ENCODE measurements at places on chromosomes 6 and 20.

GRCh38 chr6:89144354-89144906 is 1.4 kb upstream of the PM20D2 start:
- no peak for DNase-seq

GRCh38 chr6:93735099-93735498 is 315.7 kb upstream of the EPHA7 start:
- DNase-seq = no peak

DNA sequence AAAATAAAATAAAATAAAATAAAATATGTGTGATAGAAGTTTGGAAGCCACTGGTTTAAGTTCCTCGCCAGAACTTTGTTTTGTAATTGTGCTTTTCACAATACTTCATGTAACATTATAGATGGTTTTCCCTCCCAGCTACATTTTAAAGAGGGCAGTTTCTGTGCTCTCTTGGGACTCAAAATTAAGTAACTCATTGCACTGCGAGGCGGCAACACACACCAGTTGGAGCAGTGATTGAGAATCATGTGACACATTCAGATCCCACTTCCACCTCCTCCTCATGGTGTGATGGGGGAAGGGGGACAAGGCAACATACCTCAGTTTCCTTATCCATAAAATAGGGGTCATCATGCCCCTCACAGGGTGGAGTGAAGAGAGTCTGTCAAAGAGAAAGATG is 7.5 kb downstream of the C2 start:
- no peak for DNase-seq

GRCh38 chr20:13494019-13494418 is 144.7 kb downstream of the TASP1 start:
- no peak for DNase-seq

DNA sequence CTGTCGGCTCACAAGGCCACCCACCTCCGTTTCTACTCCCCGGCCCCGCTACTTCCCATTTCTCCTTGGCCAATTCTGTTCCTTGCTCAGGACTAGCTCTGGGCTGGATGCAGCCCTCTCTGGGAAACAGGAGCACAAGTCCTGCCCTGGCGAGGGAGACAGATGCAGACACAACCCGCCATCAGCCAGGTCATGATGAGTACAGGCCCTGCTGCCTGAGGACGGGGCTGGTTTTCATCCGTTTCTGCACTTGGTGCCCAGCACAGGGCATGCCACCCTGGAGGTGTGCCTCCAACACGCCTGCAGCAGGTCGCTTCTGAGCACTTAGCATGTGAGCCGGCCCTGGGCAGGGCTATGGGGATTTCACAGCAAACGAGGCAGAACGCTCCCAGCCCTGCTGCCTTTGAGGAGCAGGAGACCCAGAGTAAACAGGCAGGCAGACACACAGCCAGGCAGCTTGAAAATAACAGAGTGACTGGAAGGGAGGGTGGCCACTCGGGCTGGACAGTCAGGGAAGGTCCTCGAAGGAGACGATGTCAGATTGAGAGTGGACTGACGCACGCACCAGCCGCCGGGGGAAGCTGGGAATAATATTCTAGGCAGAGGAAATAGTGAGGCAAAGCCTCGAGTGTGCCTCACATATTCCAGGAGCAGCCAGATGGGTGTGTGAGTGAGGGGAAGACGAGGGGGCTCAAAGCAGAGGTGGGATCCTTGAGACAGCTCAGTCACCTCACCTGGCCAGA is 21.2 kb upstream of the VSTM2L start:
- DNase-seq = no peak

- DNase-seq = no peak
Measured at GRCh38 chr6:105645958-105646357, 243.1 kb upstream of the PREP start.

DNA sequence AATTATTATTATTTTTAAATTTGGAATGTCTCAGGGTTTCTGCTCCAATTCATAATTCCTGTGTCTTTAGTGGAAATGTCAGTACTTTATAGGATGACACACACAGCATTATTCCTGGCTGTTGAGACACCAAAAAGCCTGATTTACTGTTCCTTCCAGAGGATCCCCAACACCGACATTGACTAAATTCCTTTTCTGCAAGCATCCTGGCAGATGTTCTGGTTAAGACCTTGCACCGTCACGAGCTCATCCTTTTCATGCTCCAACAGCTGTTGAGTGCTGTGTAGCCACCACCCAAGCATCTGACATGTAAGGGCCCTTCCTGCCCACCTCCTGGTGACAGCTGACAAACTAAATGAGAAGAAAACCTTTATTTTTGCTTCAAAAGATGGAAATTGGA is 284.3 kb upstream of the SULF2 start:
- DNase-seq = no peak
